SK-N-SH (cell line): ENCODE measurements at places on chromosomes 1 and 21.

DNA sequence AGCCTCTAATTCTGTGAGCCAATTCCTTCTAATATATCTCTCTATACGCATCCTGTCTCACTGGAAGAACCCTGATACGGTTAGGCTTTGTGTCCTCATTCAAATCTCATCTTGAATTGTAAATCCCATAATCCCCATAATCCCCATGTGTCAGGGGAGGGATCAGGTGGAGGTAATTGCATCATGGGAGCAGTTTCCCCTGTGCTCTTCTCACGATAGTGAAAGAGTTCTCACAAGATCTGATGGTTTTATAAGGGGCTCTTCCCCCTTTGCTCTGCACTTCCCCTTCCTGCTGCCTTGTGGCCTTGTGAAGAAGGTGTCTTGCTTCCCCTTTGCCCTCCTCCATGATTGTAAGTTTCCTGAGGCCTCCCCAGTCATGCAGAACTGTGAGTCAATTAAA is 116.1 kb downstream of the MRPS6 start:
- DNase-seq: no peak

DNA sequence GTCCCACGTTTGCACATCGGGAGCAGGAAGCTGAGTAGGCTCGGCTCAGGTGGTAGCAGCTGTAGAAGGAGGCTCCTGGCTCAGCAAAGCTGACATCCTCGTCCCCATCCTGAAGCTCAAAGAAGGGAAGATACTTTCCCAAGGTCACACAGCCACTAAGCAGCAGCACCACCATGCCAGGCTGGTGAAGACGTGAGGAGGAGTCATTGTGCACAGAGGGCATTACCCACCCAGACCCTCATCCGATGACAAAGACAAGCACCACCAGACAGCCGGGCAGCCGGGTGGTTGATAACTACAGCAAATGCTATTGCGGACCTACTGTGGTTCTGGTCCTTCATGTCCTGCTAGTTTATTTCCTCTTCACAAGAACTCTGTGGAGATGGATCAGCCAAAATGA is 186.9 kb downstream of the MATN1 start:
- no peak for DNase-seq

DNA sequence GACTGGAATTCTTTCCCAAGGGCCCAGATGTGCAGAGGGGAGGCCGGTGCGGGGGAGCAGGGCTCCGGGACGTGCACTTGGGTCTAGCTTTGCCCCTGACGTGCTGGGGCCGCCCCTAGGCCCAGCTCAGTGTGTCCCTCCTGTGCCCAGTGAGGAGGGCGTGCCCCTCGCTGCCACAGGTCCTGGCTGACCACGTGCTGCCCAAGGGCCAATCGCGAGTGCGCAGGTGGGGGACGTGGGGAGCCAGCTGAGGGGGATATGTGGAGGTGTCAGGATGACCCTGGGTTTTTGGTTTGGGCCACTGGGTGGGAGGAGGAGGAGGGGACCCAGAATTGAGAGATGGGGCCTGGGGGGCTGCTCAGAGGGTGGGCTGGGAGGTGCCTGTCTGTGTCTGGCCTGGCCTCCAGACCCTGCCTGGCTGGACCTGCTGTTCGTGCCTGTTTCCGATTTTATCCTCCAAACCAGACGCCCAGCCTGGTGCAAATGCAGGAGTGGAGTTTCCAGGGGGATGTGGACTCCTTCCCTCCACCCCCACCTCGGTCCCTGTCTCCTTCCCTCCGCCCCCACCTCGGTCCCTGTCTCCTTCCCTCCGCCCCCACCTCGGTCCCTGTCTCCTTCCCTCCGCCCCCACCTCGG is 6.1 kb upstream of the RNF223 start:
- peak; percentile 94 for DNase-seq

DNA sequence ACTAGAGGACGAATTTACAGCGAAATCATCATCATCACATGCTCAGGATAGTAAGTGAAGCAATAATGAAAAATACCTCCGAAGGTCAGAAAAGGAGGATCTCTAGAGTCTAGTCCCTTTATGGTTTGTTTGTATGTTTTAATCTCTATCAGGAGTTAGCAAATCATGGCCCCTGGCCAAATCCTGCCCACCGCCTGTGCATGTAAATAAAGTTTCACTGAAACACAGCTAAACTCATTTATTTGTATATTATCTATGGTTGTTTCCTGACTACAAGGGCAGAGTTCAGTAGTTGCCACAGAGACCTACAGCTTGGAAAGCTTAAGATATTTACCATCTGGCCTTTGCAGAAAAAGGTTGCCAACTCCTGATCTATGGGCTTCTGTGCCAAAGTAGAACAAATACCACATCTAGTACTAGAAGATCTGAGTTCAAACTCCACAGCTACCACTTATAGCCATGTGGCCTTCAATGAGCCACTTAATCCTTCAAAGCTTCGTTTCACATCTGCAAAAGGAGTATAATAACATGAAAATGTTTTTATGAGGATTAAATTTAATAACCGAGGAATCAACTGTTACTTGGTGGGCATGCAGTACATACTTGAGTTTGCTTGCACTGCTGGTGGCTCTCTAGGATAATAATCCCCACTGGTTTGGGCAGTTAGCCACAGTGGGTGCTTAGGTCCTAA is 94.0 kb upstream of the KIF26B start:
- peak; percentile 21 for DNase-seq

DNA sequence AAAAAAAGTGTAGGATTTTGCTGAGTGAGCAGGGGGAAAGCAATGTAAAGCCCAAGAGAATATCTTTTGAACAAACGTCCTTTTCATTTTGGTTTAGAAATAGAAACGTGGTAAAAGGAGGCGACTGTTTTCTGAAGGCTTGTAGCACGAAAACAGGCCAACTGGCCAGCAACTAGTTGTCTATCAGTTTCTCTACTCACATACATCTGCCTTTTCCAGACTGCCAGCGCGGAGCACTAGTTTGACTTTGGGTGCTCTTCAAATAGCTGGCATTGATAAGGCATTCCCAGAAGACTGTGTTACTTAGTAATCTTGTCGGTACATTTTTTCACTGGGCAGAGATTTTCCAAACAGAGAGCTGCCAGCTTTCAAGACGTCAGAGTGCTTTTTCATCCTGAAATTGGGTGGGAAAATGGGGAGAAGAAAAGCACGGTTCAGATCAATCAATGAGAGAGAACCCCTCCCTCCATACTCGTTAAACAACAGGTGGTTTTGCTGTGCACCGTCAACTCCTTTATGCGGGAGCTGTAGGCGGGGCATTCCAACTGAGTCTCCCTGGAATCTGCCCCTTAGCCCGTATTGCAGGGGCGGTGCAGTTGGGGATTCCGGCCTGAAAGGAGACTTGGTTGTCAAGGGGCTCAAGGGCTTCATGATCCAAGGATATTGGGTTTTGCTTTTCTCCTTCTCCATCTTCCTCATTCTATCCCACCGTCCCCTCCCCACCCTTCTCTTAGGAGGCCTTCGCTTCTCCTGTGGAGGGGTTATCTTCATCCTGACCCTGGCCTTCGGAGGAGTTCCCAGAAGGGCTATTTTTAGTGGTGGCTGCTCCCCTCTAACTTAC is 884 bp upstream of the LRRC8C start:
- DNase-seq: no peak

- no peak for DNase-seq
Observed at GRCh38 chr1:244383278-244383884, 68.3 kb downstream of the ADSS2 start.

GRCh38 chr21:28261298-28261697 is 731.4 kb downstream of the LTN1 start:
- DNase-seq: no peak

DNA sequence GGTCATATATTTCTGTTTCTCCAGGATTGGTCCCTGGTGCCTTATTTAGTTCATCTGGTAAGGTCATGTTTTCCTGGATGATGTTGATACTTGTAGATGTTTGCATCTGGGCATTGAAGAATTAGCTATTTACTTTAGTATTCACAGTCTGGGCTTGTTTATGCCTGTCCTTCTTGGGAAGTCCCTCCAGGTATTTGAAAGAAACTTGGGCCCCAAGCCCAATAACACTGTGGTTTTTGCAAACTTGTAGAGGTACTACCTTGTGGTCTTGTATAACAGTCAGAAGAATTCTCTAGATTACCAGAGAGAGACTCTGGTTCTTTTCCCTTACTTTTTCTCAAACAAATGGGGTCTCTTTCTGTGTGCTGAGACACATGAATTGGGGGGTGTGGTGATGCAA is 251.4 kb upstream of the B3GALT2 start:
- DNase-seq: no peak

GRCh38 chr1:213051127-213051880 is at the start of gene RPS6KC1:
Gene RPS6KC1, plus strand, starts transcription at chr1:213051241. Its CDS starts 164 bp downstream, at chr1:213051405.
- DNase-seq: peak; percentile 93

DNA sequence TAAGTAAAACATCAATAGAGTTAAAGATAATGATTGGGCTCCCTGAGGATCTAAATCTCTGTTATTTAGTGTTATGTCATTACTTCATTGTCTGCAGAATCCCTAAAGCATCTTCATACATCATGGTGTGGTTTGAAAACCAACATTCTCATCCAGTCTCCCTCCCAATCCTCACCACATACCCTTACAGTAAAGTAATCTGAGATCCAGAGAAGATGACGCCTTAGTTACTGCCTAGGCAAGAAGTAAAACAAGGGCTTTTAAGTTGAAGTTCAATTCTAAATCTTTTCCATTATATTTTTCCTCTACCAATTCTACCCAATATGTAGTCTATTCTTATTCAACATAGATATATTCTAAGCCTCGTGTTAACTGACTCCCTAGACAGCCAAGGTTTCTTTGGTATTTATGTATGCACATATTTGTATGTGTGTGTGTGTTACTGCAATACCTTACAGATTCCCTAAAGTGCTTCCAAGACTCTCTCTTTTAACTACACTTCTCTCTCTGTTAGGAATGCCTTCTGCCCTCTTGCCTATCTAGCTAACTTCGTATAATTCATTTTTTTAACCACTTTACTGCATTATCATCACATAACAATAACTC is 17.3 kb downstream of the DPH5 start:
- DNase-seq: no peak

DNA sequence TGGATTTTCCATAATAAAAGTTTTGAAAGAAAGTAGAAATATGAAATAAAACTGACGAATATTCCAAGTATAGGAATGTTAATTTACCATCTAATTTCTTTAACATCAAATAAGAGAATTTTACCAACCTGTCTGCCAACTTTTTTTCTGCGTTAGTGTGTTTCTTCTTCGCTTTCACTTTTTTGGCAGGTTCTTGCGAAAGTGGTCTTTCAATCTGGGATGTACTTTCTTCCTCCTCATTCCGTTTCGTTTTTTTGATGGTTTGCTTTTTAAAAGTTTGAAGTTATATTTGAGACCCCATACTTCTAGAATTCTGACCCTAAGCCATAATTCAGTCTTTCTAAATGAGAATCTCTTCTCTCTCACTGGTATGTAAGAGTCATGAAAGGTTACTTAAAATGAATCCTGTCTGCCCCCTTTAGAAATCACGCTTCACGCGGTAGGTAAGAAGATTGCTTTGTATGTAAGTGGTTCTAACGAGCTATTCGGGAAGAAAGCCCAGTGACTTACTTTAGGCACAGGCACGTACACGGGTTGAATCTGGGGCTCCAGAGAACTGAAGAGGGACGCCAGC is 580 bp downstream of the RBM34 start:
- DNase-seq: no peak

DNA sequence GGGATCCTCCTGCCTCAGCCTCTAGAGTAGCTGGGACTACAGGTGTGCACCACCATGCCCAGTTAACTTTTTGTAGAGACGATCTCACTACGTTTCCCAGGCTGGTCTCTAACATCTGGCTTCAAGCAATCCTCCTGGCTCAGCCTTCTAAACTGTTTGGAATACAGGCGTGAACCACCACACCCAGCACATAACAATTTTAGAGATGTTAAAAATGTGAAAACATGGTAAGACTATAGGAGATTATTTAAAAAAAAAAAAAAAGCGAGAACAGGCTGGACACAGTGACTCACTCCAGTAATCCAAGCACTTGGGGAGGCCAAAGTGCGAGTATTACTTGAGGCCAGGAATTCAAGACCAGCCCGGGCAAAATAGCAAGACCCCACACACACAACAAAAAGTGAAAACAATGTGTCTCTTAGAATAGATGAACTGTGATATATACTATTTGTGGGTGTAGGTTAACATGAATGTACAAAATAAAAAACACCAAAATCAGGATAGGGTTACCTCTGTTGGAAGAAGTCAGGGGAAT is 19.6 kb downstream of the CCDC18 start:
- no peak for DNase-seq

DNA sequence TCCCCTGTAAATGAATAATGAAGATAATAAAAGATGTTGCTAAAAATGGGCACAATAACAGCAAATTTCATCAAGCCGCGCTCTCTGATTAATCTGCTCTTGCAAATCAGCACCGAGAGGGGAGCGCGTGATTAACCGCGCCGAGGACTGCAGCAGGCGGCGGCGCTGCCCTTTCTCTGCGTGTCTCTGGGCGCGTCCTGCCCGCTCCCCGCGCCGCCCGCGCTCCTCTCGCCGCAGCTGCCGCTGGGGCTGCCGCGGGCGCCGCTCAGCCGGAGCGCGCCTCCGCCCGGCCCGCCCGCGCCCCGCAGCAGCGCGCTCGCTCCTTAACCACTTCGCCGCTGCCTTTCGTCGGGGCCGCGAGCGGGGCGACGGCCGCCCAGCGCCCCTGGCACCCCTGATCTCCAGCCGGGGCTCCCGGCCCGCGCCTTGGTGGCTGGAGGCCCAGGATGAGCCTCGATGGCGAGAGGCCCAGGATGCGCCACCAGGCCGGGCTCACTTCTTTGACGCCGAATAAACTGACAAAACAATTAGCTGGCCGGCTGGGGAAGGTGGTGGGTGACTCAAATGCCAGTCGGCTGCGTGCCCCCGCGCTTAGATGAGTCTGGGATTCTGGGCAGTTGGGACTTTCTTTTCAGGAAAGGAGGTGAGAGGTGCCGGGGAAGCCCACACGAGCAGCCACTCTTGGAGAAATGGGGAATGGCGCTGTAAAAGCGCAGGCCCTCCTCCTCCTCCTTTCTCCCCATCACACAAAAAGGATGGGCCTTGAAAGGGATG is 221.4 kb upstream of the PKN2 start:
- peak; percentile 60 for DNase-seq

DNA sequence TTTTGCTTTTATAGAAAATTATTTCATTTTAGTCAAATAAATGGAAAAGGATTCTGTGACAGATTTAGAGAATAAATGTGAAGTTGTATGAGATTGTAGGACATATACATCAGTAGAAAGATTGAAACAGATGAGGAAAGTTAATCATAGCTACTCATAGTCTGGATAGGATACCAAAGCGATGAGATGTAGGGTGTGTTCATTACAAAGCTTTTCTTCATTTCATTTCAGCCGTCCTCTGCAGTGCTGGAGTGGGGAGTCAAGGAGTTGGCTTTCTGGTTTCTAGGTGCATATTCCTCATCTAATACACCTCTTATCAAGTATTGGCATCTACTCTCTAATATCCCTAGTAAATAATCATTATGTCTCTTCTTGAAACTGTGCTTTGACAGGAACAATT is 149.5 kb upstream of the NEGR1 start:
- no peak for DNase-seq

DNA sequence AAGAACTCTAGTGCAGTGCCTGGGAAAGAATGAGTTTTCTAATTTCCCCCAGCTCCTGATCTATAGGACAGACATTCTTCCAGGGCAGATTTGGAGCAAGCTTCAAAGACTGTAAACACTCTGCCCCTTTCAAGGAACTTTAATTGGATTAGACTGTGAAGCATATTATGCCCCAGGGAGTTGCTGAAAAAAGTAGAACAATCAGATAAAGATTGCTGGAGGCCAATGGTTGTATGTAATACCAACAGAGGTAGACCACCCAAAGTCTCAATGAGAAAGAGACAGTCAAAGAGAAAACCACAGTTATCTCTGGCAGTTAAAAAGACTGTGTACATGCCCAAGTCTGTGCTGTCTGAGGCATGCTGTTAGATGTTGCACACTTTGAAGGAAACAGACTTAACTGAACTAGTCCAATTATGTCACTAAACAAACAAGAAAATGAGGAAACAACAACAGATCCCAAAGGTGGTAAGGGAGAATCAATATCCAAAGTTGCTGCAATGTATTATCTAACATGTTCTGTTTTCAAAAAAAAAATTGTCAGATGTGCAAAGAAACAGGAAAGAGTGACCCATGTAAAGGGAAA is 24.4 kb downstream of the C4BPA start:
- DNase-seq: no peak
